ENCODE measurements at places on chromosomes 5 and 9.

DNA sequence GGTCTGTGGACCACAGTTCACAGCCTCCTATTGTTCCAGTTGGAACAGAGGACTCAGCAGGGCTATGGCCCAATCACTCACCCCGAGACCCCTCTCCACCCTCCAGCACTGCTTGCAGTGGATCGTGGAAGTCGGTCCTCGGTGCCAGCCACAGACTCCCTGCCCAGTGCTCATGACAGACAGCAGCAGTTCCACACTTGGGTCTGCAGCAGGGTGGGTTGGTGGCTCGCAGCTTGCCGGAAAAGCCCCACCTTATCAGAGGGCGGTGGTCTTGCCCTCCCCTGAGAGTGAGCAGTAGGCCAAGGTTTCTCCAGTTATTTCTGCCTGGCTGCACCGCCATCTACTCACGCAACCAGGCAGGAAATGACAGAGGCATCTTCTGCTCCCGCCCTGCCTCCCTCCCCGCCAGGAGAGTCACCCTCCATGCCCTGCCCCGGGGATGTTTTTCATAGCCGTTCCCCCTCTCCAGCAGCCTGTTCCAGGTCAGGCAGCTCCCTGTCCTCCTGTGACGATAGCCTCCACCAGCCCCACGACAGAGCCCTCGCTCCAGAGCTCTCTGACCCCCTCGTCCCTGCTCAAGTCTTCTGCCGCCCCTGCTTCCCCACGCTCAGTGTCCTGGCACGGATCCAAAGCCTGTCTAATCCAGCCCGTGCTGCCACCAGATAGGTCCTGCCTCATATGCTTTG lies 34.5 kb downstream of the UNC5A start:
- no peak for DNase-seq

- no peak for DNase-seq
Observed at GRCh38 chr9:96174371-96174770, 127.6 kb downstream of the HSD17B3 start.

DNA sequence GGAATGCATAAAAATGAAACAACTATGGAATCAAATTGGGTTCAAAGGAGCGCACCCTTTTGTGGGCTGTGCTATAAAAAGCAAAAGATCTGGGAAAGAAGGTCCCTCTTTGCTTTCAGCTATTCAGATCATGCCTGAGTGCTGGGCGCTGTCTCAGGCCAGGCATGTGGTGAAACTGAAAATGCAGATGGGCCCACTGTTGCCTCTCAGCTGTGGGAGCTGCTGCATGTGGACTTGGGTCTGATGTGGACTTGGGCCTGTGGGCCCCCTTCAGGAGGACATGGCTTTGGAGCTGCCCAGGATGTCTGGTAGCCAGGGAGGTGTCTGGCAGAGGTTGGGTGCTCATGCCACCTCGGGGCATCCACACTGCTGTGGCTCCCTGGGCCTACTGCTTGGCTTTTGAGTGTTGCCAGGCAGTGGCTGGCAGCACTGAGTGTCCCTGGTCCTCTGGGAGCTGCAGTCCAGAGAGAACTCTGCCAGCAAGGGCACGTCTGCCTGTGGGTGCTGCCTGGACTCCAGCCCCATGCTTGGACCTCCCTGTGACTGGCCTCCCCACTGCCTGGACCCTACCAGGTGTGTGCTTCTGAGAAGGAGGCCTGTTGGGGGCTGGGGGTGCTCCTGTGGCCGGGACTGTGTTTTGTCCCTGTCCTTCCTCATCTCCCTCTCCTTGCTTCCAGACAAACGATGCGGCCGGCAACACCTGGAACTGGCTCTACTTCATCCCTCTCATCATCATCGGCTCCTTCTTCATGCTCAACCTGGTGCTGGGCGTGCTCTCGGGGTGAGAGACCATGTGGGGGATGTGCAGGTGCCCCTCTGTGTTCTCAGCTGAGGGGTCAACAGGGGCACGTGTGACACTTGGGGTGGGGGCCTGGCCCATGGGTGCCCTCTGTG lies 74.3 kb downstream of the CACNA1B start:
- DNase-seq: no peak

DNA sequence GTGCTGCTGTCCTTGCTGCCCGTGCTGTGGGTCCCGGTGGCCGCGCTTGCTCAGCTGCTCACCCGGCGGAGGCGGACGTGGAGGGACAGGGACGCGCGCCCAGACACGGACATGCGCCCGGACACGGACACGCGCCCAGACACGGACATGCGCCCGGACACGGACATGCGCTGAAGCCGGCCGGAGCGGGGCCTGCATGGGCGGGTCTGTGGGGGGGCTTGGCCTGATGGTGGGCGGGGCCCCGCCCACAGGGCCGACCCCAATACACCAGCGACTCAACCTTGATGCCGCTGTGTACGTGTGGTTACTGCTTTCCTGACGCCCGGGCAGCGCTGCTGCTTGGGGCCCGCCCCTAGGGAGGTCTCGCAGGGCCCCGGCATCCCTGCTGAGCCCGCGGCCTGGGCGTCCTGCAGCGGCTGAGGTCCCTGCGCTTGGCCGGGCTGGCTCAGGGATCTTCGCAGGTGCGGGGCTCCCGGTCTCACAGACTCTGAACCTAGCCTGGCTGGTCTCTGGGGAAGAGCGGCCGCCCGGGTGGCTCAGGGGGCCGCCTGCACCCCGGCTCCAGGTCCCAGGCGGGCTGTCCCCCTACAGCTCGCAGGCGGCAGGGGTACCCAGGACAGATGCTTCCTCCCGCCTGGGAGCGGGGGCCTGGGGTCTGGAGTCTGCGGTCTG lies 20.9 kb downstream of the SLC6A18 start:
- no peak for DNase-seq

DNA sequence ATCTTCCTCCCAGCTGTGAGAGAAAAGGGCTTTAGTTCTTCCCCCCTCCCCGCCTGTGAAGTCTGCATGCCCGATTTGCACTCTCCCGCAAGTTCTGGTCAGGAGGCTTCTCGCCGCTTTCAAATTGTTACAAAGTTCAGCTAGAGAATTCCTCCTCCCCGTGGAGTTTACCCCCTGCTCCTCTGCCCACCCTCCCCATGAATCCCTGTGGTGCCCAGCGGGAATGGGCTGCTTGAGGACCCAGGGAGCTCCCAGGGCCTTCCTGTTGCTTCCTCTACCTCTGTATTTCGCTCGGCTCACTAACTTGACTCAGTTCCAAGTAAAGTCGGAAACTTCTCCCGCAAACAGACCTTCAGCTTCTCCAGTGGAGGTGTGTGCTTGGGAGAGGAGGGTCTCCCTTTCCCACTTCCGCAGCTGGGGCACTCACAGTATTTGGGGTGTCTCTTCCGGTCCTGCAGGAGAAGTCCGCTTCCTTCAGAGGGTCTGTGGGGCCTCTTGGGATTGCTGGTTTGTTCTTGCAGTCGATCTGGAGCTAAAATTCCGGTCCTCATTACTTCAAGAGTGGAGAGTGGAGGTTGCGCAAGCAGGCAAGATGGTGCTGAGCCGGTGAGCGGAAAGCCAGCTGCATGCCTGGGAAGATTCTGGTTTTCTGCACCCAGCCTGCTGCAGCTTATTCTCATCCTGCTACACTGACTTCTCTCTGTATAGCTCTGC lies 97.8 kb downstream of the ADAMTS12 start:
- DNase-seq: no peak
